IMR-90 (cell line): ENCODE measurements at places on chromosomes 1 and 21. TPM values are rescaled to one million over a fixed set of nuclear protein-coding genes. Genes with fewer than 3 reads are reported as not detected.

Gene DCST1
- not detected in 2 replicates for total RNA-seq

Gene CD1E
- not detected in 2 replicates for total RNA-seq

Gene MRPS14
- total RNA-seq: 22.0 and 24.4 TPM in 2 replicates

Gene MACF1
- total RNA-seq: 368 and 369 TPM in 2 replicates

Gene LEMD1
- total RNA-seq: not detected in 2 replicates

Gene DPT
- not detected in 2 replicates for total RNA-seq

Gene CA6
- total RNA-seq: not detected in 2 replicates

Gene ZBTB21
- 12.0 and 13.6 TPM in 2 replicates for total RNA-seq

Gene S100A16
- 201 and 226 TPM in 2 replicates for total RNA-seq

Gene FH
- 78.7 and 101 TPM in 2 replicates for total RNA-seq

Gene CELA2B
- not detected in 2 replicates for total RNA-seq

Gene SNRNP40
- 148 and 178 TPM in 2 replicates for total RNA-seq

Gene SSBP3
- 9.7 and 10.9 TPM in 2 replicates for total RNA-seq

DNA sequence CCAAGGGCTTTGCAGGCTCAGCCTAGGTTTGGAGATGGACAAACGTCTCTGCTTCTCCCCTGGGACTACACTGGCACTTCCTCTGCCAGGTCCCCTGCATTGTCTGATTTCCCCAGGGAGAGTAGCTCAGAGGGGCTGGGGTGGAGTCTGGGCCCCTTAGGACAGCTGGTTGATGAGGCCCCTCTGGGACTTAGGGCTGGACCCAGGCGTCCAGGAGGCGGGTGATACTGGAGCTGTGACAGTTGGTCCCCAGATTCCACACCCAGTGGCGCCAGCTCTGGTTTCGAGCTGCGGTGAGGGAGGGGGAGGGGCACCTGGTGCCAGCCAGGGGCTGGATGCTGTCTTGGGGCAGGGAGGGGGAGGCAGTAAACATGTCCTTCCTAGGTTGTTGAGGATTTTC lies 7.4 kb upstream of the MEX3A start:
- DNase-seq: no peak

DNA sequence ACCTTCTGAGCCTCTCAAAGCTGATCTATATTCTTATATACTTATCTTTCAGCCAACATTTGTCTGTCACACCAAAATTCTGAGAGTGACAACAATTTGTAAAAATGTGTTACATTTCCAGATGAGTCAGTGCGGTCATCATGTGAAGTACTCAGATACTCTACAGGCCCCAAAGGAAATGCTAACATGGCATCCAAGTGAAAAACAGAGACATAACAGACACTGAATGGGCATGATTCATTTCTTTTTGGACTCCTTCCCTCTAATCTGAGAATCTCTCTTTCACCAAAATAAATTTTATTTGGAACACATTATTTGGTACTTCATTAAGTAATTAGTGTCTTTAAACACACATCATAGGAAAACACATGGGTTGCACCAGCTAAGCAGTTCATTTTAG lies 96.6 kb downstream of the SLC44A5 start:
- no peak for DNase-seq

GRCh38 chr1:14538335-14538734 lies 60.1 kb upstream of the KAZN start:
- DNase-seq: no peak

- no peak for DNase-seq
These were observed 26.6 kb downstream of the S100A10 start for GRCh38 chr1:151967091-151967490.

DNA sequence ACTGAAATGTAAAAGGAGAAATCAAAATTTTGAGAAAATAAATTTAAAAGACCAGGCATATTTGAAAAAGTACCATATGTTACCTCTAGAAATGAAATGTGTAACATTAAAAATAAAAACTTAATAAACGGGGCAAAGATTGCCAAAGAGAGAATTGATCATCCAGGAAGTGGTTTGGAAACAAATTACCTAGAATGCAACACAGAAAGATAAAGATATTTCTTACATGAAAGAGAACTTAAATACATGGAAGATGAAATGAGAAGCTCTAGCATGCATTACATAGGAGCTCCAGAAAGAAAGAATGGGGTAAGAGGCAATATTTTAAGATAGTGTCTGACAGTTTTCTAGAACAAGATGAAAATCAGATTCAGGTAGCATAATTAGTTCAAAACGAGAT lies 235.9 kb upstream of the IRF2BP2 start:
- no peak for DNase-seq

GRCh38 chr1:1562556-1563195 lies 12.0 kb downstream of the SSU72 start:
- no peak for DNase-seq

DNA sequence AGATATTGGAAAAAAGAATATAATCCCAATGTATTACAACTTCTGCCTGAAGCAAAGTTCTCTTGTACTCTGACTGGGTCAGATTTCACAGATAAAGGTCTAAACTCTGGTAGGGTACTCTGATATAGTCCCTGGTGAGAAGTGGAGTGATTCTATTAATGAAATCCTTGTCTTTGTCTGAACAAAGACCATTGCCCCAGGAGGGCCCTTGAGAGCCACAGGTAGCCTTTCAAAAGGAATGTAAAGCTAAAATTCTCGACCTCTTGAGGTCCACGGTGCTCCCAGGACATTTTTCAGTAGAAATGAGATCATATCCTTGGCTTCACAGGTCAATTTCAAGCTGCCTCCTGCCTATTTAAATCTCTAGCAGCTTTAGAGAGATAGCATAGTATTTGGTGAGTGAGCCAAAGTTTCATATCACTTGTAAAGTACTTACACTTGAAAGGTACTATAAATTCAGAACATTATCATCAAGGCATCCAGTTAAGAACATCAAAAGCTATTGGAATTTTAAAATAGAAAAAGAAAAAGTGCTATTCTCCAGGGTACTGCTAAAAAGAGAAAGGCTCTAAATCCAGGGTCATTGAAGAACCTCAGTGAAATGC lies 10.1 kb downstream of the TNNI3K start:
- DNase-seq: no peak

DNA sequence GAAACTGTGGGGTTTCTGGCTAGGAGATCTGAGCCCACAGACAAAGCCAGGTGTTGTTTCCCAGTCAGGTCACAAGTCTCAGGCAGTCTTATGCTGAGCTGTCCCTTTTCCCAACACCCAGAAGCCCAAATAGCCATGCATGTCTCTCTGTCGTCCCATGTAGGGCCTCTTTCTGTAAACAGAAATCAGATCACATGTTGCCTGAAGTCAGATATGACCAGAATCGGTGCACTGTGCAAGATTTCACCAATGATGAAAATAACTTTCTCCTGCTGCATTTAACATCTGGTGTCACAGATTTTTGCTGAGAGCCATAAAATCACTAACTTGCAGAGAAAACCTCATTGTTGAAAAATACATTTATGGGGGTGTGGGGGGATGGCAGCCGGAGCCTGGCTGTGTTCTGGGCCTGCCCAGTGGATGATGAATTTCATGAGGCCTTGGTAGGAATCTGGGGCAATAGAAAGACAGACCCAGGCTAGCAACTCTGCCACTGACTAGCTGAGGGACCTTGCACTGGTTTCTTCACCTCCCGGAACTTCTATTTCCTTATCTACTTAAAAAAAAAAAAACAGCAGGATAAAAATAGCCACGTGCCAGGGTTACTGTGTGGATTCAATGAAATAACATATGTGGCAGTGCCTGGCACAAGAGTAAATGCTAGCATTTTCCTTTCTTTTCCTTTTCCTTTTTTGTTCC lies 158.8 kb upstream of the NFIA start:
- no peak for DNase-seq

DNA sequence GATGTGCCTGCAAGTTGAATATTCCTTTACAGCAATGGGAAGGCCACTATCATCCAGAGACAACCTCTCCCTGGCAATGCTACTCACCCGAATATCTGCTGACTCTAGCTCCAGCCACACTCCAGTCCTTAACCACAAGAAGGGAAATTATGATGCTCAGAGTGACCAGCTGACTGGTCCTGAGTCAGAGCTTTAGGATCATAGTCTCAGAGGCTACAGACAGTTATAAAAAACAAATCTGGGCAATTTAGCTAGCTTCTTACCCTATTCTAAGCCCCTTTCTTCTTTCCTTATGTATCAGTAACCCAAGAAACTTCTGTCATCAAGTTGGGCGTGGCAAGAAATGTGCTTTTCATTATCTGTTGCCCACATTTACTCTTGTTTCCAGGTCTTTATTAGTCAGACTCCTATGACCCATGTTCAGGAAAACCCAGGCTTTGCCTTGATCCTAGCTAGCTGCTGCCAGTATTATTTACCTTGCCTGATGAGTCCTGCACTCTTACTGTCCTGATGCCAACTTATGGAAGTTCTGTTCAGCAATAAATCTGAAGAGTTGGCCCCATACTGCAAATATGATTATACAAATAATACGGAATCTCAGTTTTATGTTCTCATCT lies 207.0 kb downstream of the TTLL7 start:
- DNase-seq: peak; percentile 0

DNA sequence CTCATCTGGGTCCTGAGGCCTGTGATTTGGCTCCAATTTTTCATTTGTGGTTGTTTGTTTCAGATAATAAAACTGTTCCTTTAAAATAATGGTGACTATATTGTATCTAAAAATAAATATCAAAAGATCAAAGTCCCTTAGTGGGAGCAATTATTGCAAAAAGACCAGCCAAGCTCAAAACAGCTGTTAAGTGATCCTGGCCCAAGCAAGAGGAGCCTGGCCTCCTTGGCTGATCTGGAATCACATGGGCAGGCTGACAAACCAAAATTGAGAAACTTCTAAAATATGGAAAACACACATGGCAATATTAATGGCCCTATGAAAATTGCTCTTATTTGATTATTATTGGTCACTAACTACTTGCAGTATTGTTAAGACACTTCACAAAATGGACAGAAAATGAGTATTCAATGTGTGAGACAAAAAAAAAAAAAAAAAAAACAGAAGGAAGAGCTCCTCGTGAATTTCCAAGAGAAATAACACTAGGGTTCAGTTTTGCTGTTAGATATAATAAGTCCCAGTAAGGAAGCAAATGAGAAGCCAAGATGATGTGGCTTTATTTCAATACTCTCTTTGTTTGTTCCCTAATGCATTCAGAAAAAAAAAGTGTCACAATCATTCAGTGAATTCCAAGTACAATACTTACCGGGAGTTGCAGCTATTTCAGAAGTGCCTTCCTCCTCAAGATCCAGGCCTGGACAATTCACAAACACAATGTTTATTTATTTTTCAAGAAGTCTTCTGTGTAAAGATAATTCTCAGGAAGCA lies 105.1 kb downstream of the SEC16B start:
- DNase-seq: no peak

- DNase-seq: no peak
These were observed 61.3 kb downstream of the NDUFS5 start for GRCh38 chr1:39087435-39087834.

DNA sequence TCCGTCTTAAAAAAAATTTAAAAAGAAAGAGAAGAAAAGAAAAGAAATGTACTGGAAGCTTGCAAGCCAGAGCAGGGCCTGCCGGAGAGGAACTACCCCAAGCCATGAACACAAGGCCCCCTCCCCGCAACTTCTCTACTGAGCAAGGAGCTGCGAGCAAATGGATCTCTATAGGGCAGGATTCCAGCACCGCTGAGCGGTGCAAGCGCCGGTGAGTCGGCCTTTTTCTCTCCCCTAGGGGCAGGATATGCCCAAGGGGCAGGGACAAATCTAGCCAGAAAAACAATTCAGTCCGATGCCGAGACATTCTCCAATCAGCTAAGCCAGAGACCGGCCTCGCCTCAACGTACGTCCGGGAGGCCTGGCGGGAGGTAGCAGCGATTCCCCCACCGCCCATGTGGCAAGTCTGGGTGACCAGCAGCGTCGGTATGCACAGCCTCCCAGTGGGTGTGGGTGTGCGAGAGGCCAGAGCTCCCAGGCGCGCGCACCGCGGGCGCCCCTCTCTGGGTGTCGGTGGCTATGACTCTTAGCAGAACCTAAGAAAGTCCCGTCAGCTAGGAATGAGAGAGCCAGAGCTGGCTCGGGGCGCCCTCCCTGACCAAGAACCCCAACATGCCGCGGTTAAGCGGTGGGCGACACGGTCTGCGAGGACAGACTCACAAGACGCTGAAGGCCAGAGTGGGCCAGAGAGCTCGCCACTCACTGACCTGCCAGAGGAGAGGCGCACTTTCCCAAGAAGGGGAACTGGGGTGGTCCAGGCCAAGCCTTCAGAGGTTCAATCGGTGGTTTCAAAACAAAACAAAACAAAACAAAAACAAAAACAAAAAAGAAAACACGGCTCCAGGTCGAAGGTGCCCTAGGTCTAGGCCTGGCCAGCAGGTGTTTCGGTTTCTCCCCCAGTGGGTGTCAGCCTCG lies 1.9 kb downstream of the CSMD2 start:
- peak; percentile 74 for DNase-seq

DNA sequence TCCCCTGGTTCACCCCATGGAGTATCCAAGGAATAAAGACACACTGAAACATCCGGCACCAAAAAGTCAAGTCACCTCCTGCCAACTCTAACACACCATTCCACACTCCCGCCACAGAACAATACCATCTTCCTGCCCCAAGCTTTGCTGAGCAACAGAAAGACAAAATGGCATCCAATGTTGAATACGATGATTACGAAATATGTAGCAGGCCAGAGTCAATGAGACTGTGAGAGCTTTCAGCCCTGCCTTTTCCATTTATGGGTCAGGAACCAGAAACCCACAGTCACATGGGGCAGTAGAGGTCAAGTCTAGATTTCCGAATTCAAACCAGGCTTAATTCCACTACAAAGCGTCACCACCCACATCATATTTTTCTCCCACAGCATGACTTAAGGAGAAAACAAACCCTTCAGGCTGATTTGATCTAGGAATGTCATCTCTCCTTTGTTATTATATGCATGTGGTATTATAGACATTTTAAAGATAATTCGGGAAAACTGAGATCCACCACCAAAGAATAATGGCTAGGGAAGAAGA lies 249.8 kb downstream of the SETD4 start:
- DNase-seq: no peak

- no peak for DNase-seq
These were observed 29.4 kb downstream of the ZBTB18 start for GRCh38 chr1:244080343-244080929.

GRCh38 chr1:75986478-75986877 lies 54.3 kb upstream of the ASB17 start:
- DNase-seq: no peak

- no peak for DNase-seq
These were observed 62.1 kb downstream of the PCNT start for GRCh38 chr21:46385846-46386733.

DNA sequence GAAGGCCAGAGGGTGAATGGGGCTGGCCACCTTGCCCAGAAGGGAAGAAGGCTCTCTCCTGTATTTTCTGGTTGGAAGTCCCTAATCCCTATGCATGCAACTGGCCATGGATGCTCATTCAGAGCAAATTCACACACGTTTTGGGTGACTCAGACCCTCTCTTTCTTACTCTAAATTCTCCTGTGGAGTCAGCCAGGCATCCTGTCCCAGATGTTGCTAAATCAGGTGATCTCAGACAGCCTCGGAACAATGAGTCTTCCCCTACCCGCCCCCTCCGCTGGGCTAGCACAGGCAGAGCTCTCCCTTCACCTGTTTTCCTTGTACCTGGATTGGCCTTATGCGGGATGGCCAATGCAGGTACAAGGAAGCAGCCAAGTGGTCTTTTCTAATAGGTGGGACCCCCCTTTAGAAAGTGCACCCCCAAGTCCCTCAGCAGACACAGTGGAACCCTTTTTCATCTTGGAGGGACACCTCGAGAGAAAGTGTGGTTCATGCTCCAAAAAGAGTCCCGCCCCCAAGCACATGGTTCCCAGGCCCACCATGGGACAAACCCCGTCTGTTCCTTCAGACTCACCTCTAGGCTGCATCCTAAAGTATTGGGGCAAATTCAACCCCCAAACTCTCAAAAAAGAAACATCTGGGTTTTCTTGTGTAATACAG lies 8.6 kb downstream of the S100A6 start:
- DNase-seq: peak; percentile 66

- DNase-seq: no peak
These were observed 71.8 kb downstream of the NME7 start for GRCh38 chr1:169295846-169296245.
